ENCODE measurements at places on chromosomes 4 and X. TPM values are rescaled to one million over a fixed set of nuclear protein-coding genes. Genes with fewer than 3 reads are reported as not detected.

The AMBN gene
- total RNA-seq, result not detected

DNA sequence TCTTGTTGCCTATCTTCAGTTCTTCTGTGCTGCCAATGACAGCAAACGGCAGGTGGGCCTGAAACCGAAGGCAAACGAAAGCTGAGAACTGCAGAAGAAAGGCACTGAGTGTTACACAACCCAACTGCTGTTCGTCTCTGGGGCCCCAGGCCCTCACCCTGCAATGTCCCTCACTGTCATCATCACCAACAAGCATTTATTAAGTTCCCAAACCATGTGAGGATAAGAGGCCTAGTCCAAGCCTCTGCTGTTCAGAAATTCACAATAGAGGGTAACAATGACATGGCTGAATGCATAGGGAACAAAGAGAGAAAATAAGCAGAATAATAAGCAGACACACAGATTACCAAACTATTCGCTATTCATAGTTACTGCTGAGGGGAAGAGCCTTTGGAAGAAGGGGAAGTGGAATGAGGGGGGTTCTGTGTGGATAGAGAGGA, 34.5 kb upstream of the NKRF start:
- DNase-seq, result no peak
- H3K36me3 ChIP-seq, result peaks cover 55% of the 10 kb centered on the region
- no peak overlapping the region for H3K27ac ChIP-seq
- H3K27me3 ChIP-seq, result no peaks in the 10 kb centered on the region

The SLC10A4 gene
- total RNA-seq, result not detected

- no peak overlapping the region for H3K4me3 ChIP-seq
- no peak overlapping the region for H3K27ac ChIP-seq
- DNase-seq, result no peak
- H3K27me3 ChIP-seq, result peaks cover 7% of the 10 kb centered on the region
- H3K36me3 ChIP-seq, result no peaks in the 10 kb centered on the region
Observed at GRCh38 chr4:119692001-119692400, 63.4 kb upstream of the PDE5A start.

DNA sequence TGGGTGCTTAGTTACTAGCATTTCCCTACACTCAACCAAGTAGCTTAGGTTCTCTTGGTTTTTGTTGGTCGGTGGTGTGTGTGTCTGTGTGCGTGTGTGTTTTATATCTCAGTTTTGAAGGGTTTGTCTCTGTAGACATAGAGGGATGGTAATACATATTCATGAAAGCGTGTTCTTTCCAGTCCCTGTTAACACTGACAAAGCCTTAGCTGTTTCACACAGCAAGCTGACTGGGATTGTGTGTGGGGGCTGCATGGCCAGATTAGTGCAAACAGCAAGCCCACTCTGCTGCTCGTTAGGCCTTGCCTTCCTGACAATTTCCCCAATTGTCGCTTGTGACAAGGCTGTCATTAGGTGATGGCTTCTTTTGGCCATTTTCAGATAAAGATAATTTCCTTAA, 43.9 kb downstream of the ALPK1 start:
- no peaks in the 10 kb centered on the region for H3K36me3 ChIP-seq
- H3K4me3 ChIP-seq, result no peak overlapping the region
- H3K27me3 ChIP-seq, result no peaks in the 10 kb centered on the region
- no peaks in the 10 kb centered on the region for H3K4me1 ChIP-seq

The DCLK2 gene
- not detected for total RNA-seq

DNA sequence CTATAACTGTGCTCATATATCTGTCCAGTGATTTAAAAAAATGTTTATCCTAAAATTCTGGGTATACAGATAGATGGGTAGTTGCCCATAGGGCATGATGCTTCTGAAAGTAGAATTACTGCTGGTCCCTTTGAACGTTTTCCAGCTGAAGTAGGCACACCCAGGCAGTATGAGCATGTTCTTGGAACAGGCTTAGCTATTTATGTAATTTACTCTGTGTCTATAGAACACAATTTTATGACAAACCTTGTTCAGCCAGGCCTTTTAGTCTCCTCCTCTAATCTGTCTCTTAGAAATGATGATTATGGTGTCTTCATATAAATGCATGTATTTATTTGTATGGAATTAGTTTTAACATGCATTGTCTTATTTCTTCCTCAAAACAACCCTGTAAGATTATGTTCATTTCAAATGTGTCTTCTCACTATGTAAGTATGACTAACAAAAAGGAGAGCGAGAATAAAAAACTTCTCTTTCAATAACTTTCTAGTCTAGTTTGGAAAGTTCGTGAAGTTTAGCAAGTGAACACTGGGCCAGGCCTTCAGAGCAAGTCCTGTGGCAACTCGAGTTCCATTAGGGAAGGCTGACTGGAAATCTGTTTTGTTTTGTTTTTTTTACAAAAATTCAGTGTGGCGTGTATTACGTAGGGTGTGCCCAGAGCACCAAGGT, 142.0 kb downstream of the AFF1 start:
- peaks cover 39% of the 10 kb centered on the region for H3K4me1 ChIP-seq
- no peak overlapping the region for H3K4me3 ChIP-seq
- peaks cover 19% of the 10 kb centered on the region for H3K36me3 ChIP-seq
- H3K27ac ChIP-seq, result no peak overlapping the region

GRCh38 chrX:45689971-45690370, 489.3 kb upstream of the DIPK2B start:
- H3K36me3 ChIP-seq, result no peaks in the 10 kb centered on the region
- H3K4me1 ChIP-seq, result no peaks in the 10 kb centered on the region
- no peak overlapping the region for H3K27ac ChIP-seq
- no peak overlapping the region for H3K4me3 ChIP-seq
- DNase-seq, result no peak
- H3K27me3 ChIP-seq, result no peaks in the 10 kb centered on the region

DNA sequence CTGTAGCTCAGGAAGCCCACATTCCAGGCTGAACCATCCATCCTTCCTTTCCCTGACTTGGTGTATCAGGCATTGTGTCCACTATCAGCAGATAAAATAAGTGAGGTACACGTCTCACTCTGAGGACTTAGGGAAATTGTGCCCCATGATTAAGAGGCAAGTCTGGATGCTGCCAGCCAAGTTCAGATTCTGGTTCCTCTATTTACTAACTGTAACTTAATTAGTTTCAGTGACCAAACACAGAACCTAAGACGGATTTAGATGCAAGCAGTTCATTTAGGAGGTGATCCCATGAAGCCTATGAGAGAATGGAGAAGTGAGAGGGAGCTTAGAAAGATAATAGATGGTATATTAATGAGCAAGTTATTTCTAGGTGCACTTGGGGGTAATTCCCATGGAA, 56.6 kb upstream of the PACRGL start:
- no peak for DNase-seq
- no peak overlapping the region for H3K4me3 ChIP-seq
- no peaks in the 10 kb centered on the region for H3K36me3 ChIP-seq
- peaks cover 4% of the 10 kb centered on the region for H3K27me3 ChIP-seq
- no peak overlapping the region for H3K27ac ChIP-seq
- H3K4me1 ChIP-seq, result no peaks in the 10 kb centered on the region

All from activated CD4-positive, alpha-beta T cell treated with anti-CD3 and anti-CD28 coated beads, Interleukin-2, amount 10 ng/mL, durations not matched to agents 7 days and 5 days (primary cell).